ENCODE measurements at places on chromosomes 6 and 20.

DNA sequence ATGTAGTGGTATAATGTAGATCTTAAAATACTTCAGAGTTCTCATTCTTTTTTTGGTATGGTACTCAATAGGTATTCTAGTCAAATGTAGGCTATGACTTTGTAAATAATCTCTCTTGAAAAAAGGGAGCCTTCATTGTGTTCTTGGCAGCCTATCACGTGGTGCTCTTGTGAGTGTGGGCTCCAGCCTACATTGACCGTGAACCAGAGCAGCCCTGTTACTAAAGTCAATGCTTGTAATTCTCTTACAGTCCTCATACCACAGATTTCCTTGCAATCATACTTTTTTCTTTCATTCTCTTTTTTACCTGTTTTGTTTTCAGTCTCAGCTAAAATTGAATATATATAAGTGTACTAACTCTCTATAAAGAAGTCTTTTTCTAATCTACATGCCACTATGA is 31.1 kb downstream of the ARID1B start:
- DNase-seq = no peak

DNA sequence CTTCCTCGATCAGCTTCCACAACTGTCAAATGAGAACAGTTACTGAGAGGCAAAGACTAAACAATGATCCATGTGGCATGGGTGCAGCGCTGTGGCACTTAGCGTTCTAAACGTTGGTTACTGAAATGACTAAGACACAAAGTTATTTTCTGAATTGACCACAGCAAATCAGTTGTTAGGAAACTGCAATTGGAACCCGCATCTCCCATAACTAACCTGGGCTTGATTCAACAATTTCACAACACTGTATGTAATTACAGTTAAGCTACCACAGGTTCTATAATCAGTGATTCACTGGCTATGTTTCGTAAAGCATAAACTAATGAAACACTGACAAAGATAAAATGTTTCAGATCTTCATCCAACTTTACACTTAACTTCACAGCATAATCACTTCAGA is 12.5 kb downstream of the WDR27 start:
- DNase-seq = no peak

- no peak for DNase-seq
These were observed 133.1 kb downstream of the BCAS1 start for GRCh38 chr20:53937339-53937741.

- no peak for DNase-seq
These were observed 1.9 kb downstream of the TRIB3 start for GRCh38 chr20:382291-383115.

DNA sequence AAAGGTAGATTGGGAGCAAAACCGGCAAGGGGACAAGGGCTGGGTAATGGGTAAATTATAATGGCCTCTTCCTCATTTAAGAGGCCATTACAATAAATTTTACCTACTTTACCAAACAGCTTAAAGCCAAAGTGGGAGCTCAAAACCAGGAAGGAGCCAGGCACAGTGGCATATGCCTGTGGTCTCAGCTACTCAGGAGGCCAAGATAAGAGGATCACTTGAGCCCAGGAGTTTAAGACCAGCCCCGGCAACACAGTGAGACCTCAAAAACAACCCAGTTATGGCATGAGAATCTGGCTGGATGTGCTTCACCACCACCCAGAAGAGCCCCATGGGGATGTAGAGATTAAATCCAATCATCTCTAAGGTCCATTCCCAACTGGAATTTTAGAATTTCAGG is 52.9 kb upstream of the TAF8 start:
- no peak for DNase-seq

GRCh38 chr20:17500826-17501225 is 30.4 kb downstream of the BFSP1 start:
- DNase-seq = no peak

GRCh38 chr6:12065321-12066140 is 53.4 kb downstream of the HIVEP1 start:
- no peak for DNase-seq

- DNase-seq = no peak
These were observed 62.8 kb upstream of the KCNQ5 start for GRCh38 chr6:72559067-72559466.

DNA sequence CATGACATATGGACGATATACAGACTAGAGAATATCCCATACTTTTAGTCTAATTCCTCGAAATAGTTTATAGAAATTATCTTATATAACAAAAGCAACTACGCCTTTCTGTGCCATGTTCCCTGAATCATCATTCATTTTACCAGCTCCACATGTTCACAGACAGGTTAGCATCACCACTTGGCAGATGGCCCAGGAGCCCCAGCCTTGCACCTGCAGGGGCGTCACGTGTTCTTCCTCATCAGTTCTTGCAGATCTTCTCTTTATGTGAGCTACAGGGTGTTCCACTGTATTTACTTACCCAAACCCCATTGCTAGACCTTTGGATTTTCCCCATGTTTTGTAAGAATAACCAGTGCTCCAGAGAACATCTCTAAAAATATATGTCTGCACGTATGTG is 12.6 kb upstream of the BNIP5 start:
- DNase-seq = no peak

DNA sequence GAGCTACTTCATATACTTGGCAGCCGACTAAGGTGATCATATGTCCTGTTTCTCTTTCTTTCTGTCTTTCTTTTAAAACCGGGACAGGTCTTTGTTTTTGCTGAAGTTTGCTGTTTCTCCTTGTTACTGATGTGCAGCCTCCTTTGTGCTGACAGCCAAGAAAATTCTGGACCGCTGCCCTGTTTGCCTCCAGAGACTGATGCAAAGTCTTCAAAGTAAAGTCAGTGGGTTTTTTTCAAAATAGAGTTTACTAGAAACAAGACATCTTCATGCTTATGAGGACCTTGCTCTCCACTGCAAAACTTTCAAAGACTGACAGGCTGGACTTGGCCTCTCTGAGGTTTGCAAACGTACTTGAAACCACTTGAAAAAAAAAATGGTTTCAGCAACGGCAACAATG is 510.5 kb upstream of the MAP3K7 start:
- no peak for DNase-seq

DNA sequence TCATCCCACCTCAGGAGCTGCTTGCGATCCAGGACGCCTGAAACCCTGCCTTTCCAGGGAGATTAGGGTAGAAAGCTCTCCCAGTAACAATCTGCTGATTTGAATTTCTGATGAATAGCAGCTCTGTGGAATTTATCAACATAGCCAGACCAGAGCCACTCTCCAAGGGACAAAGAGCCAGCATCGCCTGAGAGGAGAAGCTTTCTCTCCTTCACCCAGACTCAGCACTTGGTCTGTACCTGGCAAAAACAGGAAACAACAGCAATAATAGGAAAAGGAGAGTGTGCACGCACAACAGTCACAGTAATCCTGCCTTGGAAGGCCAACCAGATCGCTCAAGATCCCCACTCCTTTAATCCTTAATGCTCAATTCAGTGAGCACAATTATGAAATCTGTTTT is 22.3 kb upstream of the ROS1 start:
- no peak for DNase-seq

GRCh38 chr6:137115658-137116057 is 57.8 kb downstream of the IL22RA2 start:
- DNase-seq = no peak

DNA sequence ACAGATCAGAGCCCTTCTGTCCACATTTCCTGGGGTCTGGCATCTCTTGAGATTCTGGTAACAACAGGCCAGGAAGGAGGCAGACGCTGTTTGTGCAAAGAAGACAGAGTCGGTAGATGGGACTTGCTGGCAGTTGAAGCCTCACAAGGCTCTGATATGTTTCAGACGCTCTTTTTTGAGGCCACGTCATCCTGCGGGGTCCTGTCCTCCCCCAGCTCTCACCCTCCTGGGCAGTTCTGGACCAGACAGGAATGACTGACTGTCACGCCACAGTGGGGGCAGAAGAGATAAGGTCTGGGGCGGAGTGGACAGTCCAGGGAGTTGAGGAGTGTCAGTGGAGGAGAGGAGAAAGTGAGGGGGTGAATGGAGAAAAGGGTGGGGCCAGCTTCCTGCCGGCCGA is 87.1 kb upstream of the SULF2 start:
- no peak for DNase-seq

- no peak for DNase-seq
These were observed 585.7 kb upstream of the MARCKS start for GRCh38 chr6:113271437-113271836.

DNA sequence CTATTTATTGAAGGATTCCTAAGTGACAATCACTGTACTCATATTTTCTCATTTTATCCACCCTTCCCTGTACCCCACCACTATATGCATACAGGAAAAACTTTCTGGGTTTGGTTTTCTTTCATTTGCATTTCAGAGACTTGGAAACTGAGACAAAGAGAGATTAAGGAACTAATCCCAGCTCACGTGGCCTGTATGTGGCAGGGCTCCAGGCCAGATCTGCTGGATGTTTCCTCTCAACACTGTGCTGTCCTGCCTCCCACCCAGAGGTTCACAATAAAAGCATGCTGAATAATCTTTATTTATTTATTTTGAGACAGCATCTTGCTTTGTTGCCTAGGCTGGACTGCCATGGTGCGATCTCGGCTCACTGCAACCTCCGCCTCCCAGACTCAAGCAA is 50.2 kb downstream of the CEP162 start:
- no peak for DNase-seq

- no peak for DNase-seq
These were observed 119.9 kb upstream of the CD93 start for GRCh38 chr20:23206061-23206460.

DNA sequence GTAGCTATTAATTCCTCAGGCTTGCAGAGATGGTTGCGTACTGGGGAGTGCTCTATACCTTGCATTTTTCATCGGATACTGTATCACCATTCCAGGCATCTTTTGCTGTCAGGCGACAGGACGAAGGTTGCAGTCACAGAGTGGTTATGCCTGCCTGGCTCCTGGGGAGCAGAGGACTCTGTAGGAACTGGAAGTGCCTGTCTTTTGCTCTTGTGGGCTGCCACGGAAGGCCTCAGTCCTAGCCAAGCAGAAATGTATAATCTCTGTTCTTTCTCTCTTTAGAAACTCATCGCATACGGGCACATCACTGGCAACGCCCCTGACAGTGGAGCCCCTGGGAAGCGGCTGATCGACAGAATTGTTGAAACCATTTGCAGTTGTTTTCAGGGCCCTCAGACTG is 29.5 kb downstream of the ARFGEF2 start:
- DNase-seq = no peak

DNA sequence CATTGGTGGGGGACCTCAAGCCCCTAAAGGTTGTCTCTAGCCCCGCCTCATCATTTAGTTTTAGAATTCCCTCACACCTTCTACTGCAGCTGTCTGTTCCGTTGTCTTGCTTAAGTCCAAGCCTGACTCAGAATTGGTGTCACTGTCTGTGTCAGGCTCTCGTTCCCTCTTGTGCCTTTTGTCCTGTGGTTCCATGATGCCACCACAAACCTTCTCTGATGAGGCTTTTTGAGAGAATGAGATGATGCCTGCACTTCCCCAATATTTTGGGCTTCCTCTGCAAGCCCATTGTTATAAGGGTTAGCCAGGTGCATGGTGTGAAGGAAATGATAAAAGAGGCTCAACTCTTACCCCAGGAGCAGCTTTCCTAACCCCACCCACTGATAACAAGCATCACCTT is 8.1 kb upstream of the AKIRIN2 start:
- DNase-seq = no peak

GRCh38 chr6:168314948-168315347 is 4.6 kb downstream of the DACT2 start:
- no peak for DNase-seq

DNA sequence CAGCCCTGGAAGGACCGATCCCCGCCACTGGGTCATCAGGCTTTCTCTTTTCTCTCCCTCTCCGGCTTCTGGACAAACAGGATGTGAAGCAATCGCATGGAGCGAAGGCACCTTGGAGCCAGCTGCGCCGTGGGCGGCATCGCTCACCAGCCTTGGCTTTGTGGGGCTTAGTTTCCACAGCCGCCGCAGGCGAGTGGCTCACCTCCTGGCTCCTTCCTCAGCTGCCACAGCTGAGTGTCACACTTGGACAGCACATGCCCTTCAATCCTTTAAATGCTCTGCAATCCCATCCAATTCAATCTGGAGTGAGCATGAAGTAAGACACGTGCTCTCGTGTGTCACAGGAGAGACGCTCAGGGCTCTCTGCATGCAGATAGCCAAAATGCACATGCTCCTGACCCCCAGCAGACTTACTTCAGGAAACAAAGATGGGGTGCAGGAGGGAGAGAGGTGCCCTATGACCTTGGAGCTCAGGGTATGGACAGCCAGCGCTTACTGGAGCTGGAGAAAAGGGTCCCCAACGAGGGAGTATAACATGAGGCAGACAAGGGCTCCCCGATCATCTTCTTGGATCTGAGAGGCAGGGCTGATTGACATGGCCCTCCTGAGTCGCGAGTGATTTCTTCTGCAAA is 70.9 kb downstream of the BMP7 start:
- DNase-seq = no peak

GRCh38 chr6:131951576-131952230 is 531 bp upstream of the CCN2 start:
- DNase-seq = no peak

DNA sequence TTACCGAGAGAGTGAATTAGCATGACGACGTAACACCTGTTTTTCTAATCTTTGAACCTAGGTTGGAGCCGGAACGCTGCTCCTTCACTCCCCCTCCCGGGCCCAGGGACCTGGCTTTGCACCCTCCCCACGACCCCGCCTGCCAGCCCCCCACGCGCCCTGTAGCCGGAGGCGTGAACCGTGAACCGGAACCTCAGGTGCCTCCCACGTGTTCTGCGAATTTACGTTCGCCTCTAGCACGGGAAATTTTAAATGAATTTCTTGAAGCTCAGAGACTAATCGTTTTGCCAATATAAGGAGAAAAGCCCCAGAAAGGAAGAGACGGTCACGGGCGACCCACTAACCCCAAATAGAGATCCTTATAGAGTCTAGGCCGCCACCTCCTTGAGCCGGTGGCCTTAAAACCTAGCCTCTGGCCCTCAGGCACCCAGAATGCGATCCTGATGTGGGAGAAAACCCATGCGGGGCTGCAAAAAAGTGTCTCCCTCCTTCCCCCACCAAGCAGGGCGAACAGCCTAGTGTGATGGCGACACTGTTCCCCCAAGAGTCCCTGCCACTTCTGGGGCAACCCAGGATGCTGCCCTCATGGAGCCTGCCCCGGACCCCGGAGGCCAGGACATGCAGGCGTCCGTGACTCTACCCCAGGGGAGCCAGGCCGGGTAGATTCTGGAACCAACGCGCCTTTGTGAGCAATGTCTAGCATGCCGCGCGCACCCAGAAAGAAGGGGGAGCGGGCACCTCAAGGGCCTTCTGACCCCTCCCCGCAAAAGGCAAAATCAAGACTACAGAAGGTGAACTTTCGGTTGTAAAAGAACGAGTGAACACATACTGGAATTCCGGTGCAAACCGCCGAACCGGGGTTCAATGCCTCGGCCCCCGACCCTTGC is 2.7 kb upstream of the SIM1 start:
- DNase-seq = no peak
